Stimulated activated CD4-positive, alpha-beta T cell treated with anti-CD3 and anti-CD28 coated beads, Interleukin-4, amount 100 ng/mL, for 48 hours (primary cell): ENCODE measurements at places on chromosomes 12 and 14.

GRCh38 chr14:36791402-36791801 is 129.7 kb downstream of the PAX9 start:
- no peak for DNase-seq

DNA sequence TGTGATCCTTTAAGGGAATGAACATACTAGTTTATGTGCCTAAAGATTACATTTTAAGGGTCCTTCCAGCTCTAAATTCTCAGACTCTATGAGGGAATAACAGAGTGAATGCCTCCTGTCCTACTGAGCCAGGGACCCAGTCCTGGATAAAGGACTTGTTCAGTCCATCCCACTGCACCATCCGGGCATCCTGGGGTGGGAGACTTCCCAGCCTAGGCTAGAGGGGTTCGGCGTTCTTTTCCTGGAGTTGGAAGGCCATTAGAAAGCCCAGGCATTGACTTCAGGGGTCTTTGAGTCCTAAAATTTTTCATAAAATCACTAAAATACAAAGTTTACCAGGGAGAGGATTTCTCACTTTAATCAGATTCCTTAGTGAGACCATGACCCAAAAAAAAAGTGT is 127.9 kb upstream of the FKBP4 start:
- no peak for DNase-seq

GRCh38 chr12:50786498-50787231 is 22.8 kb downstream of the ATF1 start:
- no peak for DNase-seq

DNA sequence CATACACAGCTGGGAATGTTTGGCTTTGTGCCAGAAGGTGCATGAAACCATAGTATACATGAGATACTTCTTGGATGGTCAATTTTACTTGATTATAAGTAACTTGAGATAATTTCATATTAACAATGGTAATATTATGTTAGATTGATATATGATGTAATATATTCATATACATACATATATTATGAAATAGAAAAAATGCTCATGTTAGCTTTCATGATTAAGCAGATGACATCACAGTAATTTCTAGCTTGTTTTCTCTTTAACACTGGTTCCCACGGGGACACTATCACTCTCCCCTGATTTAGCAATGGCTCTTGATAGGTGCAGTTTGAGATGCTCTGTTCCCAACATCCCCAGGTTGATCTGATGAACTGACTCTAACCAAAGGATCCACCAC is 35.4 kb upstream of the NTF3 start:
- no peak for DNase-seq

DNA sequence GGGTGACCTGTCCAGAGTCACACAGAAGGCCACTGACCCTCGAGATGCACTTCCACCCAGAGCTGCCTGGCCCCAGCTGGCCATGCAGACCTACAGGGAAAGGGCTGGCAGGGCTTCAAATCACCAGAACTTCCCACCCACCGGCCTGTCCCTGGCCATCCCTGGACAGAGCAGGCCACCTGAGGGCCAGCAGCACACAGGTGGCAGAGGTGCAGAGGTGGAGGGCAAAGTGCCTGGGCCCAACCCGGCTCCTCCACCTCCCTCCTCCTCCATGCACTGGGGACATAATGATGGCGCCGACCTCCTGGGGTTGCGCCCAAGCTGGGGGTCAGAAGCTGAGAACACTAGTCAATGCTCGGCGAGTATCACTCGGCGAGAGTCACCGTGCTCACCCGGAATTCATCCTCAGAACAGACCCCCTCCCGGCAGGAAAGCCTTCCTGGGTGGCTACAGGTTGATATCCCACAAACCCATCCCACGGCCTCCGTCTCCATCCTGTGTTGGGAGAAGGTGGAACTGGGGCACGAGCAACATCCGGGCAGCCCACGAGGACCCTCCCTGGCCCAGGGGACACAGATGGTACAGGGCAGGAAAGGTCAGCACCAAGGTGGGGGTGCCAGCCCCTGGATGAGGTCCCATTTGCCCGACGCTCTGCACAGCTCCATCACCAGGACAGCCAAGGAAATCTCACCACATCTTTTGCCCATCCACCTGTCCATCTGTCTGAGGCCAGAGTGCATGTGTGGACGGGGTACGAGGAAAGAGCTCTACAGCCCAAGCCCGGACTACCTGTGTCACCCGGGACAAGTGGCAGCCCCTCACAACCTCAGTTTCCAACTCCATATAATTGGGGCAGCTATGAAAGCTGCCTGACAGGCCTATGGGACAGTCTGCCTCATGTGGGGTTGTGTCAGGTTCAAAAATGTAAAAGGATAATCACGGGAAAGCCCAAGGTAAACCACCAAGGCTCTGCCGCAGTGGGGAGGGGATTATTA is 10.8 kb downstream of the BEGAIN start:
- no peak for DNase-seq

DNA sequence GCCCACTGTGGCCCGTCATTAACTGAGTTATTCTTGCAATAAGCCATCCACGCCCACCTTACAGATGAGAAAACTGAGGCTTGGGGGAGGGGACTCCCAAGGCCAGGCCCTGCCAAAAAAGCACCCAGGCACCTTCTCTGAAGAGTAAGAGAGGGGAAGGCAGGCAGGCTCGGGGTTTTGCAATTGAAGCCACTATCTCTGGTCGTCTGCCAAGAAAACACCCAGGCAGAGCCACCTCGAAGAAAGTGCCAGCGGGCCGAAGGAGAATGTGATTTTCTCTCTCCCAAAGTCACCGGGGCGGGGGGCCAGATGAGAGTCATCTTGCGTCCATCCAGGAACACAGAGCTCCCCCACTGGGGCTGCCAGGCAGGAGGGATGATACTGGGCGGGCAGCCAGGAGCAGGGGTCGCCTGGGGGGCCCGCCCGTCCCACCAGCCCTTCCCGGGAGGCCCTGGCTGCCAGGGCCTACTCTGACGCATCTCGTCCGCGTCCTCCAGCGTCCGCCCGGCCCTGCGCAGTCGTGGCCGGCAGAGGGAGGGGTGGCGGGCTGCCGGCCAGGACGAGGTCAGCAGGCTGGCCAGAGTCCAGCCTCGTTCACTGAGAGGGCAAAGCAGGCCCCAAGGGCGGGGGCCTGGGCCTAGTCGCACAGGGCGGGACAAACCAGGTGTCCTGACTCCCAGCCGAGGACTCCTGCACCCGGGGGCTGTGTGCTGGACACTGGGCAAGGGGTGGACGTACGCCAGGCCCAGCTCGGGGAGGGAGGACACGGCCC is 74.3 kb downstream of the RFLNA start:
- no peak for DNase-seq

- DNase-seq = no peak
Measured at GRCh38 chr14:55699131-55700057, 119.4 kb downstream of the KTN1 start.

GRCh38 chr12:106885541-106886249 is 70.0 kb upstream of the TMEM263 start:
- DNase-seq = no peak

DNA sequence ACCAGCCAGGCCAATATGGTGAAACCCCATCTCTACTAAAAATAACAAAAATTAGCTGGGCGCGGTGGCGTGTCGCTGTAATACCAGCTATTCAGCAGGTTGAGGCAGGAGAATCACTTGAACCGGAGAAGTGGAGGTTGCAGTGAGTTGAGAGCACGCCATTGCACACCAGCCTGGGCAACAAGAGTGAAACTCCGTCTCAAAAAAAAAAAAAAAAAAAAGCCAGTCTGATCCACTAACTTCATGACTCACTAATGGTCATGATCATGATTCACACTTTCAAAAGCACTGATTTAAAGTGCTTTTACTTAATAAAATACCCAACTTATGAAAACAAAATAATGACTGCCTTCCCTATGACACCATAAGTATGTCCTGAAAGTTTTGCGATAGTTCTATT is 38.4 kb upstream of the CPM start:
- no peak for DNase-seq

- peak; percentile 69 for DNase-seq
Measured at GRCh38 chr14:50830932-50831725, at the start of gene NIN. Gene NIN, minus strand, starts transcription at chr14:50831162. Its CDS starts 9,106 bp downstream, at chr14:50822056.

- DNase-seq = peak; percentile 58
Measured at GRCh38 chr14:91350813-91351511, 66.7 kb downstream of the CCDC88C start.

GRCh38 chr14:51824191-51824590 is 36.2 kb upstream of the GNG2 start:
- DNase-seq = no peak

- DNase-seq = no peak
Measured at GRCh38 chr12:16285586-16285985, 8.1 kb upstream of the SLC15A5 start.

DNA sequence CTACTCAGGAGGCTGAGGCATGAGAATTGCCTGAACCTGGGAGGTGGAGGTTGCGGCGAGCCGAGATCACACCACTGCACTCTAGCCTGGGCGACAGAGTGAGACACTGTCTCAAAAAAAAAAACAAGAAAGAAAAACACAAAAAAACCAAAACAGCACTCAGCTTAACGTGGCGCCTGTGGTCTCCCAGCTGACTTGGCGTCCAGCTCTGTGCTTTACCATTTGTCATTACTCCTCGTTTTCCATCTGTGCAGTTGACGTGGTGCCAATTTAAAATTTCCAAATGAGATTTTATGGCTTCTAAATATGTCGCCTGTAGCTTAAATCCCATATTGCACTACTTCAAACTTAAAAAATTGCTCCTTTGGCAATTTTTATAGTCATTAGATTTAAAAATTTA is 2.0 kb downstream of the MGP start:
- DNase-seq = no peak

GRCh38 chr12:90015228-90015627 is 306.6 kb upstream of the ATP2B1 start:
- DNase-seq = no peak

DNA sequence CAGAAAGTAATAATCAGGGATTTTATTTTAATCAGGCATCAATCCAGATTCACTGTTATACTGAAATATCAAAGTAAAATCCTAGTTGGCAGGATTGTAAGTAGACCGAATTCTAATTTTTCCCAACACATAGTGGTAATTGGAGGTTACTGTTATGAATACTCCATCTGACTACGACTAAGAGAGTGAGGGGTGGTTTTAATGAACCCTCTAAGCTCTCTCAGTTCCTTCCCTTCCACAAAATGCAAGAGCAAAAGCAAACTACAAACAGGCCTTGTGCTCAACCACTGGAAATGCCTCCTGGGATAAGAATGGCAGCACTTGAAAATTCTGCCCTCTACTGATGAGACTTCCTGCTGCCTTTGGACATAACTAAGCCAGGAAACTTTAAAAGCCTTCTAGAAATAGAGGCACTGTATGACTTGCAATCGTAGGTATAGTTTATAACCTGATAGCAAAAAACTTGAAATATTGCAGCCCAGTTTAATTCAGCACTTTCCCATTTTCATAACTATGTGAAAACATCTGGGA is 184.8 kb downstream of the SLC16A7 start:
- DNase-seq = no peak

DNA sequence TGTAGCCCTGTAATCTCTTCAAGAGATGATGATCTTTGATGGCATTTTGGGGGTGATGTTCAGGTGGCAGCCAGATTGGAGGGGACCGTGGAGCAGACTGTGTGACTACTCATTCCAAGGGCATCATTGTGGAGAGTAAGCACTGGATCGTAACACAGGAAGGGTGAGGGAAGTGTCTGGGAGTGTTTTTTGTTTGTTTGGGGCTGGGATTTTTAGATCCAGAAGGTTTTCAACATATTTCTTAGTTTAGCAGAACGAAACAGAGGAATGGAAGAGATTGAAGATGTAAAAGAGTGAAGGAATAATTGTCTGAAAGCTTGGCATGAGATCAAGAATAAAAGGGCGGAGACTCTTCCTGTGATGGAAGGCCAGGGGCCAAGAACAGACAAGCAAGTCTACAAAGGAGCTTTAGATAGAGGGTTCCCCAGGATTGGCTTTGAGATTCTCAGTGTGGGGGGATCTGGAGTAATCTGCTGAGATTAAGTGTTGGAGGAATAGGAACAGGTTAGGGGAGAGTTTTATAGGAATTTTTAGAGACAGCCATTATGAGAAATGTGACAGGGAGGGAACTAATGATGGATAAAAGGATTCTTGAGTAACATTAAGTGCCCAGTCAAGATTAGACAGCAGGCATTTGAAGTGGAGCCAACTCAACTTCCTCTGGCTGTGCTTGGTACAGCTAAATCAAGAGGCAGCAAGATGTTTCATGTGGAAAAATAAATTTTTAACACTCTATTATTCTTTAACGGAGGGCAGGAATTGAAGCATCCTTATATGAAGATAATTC is 79.7 kb upstream of the REP15 start:
- DNase-seq = no peak

GRCh38 chr12:53056296-53056695 is 6.4 kb downstream of the TNS2 start:
- DNase-seq = no peak

GRCh38 chr12:66190519-66191370 is 1.7 kb downstream of the IRAK3 start:
- no peak for DNase-seq

DNA sequence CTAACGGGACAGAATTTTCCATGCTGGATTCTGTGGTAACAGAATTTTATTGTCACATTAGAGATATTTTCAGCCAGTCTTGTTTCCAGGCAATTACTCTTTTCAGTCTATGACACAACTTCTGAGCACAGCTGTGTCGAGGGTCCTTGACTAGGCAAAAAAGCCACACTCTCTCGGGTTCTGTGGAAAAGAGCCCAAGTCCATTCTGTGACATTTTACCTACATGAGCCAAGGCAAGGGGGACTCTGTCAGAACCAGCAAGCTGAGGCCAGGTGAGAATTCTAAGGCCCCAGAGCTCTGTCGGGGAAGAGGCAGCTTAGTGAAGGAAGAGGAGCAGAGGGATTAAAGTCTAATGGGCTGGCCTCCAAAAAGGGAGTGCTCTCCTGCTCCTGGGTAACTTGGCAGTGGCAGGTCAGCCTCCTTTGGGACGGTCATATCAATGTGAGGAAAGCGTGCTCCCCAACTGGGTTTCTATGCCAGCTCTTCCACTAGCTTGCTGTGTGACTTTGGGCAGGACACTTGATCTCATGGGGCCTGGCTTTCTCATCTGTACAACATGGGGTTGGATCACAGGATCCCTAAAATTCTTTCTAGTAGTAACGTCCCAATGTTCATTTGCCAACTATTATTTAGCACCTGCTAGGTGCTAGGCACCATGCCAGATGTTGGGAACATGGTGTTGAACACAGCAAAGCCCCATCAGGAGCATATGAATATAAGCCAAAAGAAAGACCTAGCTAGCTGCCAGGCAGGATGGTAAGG is 16.0 kb upstream of the RIC8B start:
- DNase-seq = no peak

GRCh38 chr12:32131666-32132065 is 25.0 kb downstream of the BICD1 start:
- no peak for DNase-seq

GRCh38 chr12:100797246-100797645 is 2.7 kb downstream of the ANO4 start:
- DNase-seq = no peak

DNA sequence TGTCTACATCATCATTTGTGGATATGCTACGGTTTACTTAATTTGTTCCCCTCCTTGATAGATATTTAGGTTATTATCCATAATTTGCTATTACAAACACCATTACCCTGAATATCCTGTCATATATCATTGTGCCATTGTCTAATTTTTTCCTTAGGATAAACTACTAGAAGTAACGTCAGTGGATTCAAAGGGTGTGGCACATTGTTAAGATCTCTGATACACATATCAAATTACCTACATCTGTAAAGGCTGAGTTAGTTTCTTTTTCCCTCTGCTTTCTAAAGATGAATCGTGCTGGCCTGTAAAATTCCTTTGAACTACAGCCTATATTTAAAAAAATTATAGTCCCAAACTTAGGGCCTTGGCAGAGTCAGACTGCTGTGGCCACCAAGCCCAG is 53.9 kb upstream of the STRN3 start:
- no peak for DNase-seq

- DNase-seq = no peak
Measured at GRCh38 chr12:14771651-14772137, 31.6 kb downstream of the WBP11 start.
